ENCODE measurements at places on chromosomes 7 and 10.

DNA sequence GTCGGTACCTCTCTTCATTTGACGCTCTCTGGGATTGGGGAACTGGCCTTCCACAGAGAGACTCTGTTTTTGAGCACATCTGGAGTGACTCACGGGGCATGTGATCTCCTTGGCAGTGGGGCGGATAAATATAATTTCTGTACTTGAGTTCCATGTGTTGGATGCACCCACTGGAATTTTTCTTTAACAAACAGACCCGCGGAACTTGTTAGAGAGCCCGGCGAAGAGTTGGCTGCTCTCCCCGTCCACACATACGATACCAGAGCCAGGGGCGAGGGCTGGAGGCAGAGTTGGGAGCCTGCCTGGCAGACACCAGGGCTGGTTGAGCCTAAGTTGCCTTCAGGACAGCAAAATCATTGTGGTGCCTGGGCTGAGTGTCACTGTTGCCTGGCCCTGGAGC is at the start of gene FAM180A:
Gene FAM180A, minus strand, starts transcription at position 44 of the 400 bp plus-strand sequence. CDS start 233 bp downstream, outside the sequence.
- no peak for DNase-seq

GRCh38 chr10:132021504-132022143 is 39.9 kb upstream of the BNIP3 start:
- no peak for DNase-seq

DNA sequence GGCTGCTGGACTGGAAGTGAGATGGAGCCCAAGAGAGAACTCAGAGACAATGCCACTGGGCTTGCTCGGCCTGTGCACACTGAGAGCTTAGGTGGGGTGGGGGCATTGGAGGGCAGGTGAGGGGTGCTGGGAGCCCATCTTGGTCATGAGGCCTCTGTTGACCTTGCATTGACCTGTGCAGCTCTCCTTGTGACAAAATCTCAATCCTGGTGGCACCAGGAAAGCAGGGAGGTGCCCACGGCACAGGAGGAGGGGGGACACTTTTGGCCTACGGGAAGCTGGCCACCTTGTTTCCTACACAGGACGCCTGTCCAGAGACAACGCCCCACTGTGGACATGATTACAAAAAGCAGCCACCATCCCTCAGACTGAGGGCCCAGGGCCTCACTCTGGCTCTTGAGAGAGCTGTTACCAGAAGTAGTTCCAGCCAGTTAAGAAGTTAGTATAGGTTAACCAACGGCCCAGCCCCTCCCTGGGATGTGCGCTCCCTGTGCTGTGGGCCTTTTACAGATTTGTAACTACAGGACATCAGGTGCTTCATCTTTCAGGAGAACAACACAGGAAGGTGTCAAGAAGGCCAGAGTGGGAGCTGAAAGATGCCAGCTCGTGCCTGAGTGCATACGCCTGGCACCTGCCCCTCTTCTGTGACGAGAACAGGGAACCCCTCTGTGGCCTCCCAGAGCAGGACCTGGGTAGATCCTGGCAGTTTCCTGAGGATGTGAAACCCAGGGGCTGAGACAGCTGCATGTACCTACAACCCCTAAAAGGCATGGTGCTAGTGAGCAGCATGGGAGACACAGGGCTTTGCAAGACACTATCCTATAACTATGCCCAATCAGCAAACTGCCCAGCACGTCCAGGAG is 10.3 kb downstream of the PKD1L1 start:
- DNase-seq = no peak

- DNase-seq = no peak
Observed at GRCh38 chr7:138992052-138992531, 10.9 kb upstream of the KIAA1549 start.

DNA sequence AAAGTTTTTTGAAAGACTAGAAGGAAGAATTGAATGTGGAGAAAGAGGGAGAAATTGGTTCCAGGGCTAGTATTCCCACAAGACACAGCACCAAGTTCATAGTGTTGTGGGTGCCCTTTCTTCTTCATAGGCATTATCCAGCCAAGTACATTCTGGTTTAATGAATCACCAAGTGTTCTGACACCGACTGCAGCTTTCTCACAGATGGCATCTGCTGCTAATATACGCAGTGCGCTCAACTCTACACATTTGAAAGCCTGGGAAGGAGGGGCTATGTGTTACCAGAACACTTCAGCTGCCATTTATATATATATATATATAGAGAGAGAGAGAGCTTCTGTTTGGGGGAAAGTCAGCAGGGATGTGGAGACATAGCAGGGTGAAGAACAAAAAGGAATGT is 1168.4 kb downstream of the GATA3 start:
- DNase-seq = no peak

DNA sequence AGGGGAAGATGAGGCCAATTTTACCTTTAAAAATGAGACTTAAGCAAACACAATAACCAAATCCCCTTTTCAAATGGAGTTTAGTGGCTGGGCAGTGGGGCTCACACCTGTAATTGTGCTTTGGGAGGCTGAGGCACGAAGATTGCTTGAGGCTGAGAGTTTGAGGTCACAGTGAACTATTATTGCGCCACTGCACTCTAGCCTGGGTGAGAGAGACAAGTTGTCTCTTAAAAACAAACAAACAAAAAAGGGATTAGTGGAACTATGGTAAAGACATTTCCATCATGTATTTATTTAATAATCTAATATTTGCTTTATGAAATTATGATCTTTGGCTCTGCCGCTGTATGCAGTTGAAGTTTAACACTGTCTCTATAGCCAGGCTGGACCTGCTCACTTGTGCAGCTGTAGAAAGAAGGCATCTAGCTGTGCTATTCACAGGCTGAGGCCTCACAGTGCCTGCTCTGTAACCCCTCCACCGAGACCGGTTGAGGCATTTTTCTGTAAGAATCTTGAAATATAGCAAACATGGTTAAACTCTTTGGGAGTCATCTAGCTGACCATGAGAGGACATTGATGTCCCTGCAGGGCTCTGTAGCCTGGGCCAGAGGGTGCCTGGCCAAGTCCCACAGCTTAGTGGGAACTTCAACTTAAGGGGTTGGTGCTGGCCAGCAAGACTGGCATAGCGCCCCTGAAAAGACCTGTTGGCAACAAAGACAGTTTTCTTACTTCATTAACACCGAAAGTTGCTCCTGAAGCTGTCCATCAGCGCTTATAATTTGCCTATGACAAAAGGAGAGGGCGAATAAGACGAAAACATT is 131.8 kb downstream of the BMPER start:
- DNase-seq = no peak

DNA sequence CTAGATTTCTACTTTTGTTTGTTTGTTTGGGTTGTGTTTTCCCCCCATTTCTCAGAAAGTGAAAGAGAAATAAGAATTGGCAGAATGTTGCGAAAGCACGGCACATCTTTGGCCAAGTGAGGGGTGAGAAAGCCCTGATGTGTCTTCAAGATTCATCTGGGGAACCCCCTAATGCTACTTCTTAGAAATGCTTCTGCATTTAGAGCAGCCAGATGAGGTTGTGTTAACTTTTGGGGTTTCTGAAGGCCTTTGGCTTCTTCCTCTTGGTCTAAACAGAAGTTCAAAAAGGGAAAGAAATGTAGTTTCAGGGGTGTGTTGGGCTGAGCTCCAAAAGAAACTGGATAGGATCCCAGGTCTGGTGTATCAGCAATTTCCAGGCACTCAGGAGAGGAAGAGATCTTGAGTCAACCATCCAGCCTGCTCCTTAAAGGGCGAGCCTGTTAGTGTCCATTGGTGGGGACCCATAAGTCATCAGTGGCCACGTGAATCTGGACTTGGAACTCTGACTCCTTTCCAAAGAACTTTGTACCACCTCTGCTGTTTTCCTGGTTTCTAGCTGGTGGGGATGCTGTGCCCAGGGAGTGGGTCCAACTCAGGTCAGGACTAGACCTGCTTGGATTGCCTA is 6.5 kb downstream of the DUSP5 start:
- no peak for DNase-seq

DNA sequence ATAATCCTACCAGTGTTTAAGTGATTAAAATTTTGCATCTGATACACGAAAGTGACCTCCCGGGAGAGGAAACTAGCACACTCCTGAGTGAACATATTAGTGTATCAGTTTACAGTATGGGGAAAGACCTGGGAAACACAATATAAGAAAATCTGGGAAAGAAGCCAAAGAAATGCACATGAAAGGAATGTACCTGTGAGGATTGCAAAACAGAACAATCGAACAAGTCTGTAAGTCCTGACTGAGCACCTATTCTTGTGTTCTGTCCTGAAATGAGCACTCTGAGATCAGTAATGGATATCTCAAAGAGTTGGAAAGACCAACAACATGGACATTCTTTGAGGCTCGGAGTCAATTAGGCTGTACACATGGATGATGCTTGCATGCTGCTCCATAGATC is 554.7 kb downstream of the SORCS3 start:
- no peak for DNase-seq

DNA sequence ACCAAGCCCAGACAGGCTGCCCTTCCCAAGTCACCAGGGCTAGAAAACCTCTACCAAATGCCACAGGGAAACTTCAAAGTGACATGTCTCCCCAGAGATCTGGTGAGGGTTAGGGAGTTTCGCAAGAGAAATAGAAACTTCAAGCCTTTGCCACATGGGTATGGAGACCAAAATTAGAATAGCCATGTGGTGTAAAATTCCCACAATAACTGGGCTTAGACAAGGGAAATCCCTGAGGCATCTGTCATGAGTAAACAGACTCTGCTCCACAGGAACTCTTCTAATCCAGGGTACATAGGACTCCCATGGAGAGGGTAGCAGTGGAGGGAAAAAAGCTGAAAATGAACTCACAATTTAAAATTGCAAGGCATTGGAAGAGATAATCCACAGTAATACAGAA is 14.3 kb downstream of the ADAM12 start:
- DNase-seq = no peak

- no peak for DNase-seq
Observed at GRCh38 chr10:43822631-43823580, 174.2 kb upstream of the ZNF32 start.

GRCh38 chr7:64581926-64582894 is 19.3 kb upstream of the ZNF680 start:
- DNase-seq = no peak
